NCI-H1436 treated with DMSO at 0.1 percent for 48 hours (cell line): ENCODE measurements at places on chromosomes 3 and 15.

DNA sequence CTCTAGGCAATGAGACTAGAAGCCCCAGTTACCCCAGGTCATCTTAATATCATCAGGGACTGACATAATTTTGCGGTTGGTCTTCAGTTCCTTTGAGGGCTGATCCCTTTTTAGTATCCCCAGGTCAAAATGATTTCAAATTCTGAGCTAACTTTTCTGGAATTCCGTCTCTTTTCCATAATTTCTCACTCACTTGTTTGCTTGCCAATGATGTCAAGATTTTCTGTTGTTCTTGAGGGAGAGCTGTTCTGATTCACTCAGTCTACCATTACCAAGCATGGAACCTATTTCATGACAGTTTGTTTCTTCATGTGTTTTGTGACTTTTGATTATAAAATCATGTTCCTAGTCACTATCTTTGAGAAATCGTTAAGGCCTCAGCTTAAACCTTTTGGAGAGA, 190.5 kb upstream of the LYSMD4 start:
- DNase-seq, result no peak

- DNase-seq, result no peak
Observed at GRCh38 chr3:121667333-121667732, 6.6 kb upstream of the HCLS1 start.

DNA sequence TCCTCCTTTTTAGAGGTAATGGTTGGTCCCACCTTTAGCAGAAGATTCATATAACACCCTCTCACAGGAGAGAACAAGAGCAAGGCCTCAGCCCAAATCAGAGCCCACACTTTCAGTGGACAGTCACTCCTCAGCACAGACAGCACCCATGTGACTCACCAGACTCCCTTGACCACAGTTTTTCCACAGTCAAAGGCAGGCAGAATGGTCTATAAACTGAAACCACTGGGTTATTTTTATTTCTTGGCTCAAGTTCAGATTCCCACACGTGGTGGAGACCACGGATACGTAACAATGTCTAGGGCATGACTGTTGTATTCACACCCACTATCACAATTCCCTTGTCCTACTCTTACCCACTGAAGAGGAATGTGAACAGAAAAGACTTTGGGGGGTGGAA, 237.8 kb upstream of the UBE2E1 start:
- DNase-seq, result no peak

DNA sequence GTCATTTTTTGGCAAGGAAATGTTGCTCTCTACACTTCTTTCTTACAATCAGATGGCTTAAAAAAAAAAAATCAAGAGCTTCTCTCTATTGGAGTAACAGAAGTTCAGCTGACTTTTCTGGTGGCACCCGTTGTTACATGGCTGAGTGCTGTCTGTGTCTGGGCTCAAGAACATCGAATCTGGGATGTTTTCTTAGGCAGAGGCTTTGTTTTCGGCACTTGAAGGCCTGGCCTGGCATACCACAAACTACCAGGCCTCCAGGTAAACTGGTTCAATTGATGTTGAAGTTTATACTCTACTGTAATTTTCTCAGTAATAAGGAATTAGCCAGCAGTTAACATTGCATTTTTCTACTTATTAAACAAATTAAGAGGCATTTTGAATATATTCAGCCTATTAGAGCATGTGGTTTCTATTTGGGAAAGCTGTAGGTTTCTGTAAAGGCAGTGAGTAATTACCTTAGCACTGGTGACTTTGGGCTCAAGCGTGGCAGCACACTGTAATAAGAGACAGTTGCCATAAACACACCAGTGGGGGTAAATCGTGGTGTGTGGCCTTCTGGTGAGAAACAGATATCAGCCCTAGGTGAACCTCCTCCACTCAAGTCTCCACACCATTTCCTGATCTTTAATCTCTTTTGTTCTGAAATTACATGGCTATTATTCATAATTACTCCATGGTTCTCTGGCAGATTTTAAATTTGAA, 544.7 kb downstream of the MECOM start:
- DNase-seq, result peak; percentile 32

DNA sequence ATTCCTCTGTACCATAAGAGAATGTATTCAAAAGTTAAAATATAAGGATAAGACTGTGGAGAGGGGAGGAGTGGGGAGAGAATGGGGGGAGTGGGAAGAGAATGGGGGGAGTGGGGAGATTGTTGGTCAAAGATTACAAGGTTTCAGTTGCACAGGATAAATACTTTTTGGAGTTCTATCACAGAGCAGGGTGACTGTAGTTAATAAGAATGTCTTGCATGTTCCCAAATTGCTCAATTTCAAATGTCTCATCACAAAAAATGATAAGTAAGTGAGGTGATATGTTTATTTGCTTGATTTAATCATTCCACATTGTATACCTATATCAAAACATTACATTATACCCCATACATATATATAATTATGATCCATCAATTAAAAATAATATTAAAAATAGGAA, 23.0 kb upstream of the MEF2A start:
- DNase-seq, result no peak

GRCh38 chr3:172341482-172342059, 106.7 kb downstream of the GHSR start:
- peak; percentile 10 for DNase-seq

DNA sequence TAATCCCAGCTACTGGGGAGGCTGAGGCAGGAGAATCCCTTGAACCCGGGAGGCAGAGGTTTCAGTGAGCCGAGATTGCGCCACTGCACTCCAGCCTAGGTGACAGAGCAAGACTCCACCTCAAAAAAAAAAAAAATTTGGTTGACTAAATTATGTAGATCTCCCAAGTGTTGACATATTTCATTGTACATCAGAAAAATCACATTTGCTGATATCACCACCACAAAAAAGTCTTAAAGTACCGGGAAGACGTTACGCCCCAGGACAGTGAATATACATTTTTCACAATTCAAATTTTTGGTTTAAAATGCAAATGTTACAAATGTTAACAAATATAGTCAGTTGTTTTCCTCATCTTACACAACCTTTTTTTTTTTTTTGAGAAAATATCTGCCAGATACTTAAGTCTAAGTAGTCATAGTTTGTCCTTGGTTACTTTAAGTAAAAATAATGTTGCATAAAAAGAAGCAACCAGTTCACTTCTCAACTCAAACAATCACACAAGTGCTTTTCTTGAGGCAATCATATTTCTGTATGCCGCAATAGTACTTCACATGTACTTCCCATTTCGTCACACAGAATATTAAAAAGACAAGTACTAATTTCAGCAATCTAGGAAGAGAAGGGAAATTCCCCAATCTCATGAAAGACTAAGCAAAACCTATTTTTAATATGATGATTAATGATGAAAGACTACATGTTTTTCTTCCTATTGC, 41.0 kb upstream of the TCF12 start:
- no peak for DNase-seq

GRCh38 chr15:81407176-81407575, 33.2 kb upstream of the TMC3 start:
- DNase-seq, result no peak

GRCh38 chr3:194880940-194881925, 195.6 kb downstream of the FAM43A start:
- no peak for DNase-seq

DNA sequence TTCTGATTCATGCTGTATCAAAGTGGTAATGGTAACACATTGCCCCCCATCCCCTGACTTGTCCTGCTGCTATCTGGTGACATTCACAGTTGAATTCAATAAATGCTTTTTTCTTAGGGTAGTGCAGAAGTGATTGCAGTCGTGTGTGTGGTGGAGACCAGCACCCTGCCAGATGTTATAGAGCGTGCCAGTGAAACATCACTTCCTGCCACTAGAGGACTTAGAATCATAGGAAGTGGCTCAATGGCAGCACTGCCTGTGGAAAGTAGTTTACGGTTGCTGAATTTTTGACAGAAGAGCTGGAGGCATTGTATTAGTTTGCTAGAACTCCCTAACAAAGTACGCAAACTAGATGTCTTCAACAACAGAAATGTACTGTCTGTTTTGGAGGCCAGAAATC, 37.4 kb upstream of the P2RY12 start:
- DNase-seq, result no peak

- no peak for DNase-seq
Observed at GRCh38 chr15:70795311-70795665, 31.9 kb upstream of the UACA start.
